Stimulated activated CD4-positive, alpha-beta T cell treated with anti-CD3 and anti-CD28 coated beads, TNF-alpha, amount 100 ng/mL, for 4 hours (primary cell): ENCODE measurements at places on chromosomes 16 and 17.

DNA sequence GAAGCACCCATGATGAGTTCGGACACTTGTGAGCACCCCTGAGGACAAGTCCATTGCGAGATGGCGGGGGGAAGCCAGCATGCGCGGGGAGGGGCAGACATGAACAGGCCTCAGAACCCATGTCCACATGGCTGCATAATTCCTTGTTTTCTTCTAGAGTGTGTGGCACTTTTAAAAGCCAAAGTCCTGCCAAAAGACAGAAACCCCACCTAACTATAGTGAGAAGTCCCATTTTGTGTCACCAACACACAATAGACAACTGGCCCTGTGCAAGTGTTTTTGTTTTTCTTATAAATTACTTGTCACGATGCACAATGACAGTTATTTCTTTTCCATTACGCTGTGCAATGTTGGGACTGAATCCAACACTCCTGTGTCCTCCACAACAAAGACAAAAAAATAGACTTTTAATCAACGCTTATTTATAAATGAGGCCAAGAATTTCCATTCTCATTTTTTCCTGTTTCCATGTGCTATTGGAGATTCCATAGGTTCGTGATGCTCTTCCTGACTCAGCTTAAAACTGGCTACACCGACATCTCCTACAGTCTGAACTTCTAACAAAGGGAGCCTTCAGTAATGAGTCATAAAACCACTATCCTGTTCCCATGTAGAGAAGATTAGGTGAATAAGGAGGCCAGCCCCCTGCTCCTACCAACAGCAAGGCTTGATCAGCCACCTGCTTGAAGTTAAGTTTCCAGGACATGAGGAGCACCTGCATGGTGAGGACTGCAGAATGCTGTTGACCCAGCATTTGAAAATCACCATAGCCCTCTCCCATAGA lies 98.9 kb downstream of the ZNF423 start:
- no peak for DNase-seq

GRCh38 chr17:12977008-12977751 lies 40.6 kb downstream of the ELAC2 start:
- DNase-seq: no peak

GRCh38 chr17:8413328-8413727 lies 15.7 kb upstream of the RNF222 start:
- DNase-seq: no peak

GRCh38 chr17:21066394-21066793 lies 23.6 kb upstream of the USP22 start:
- DNase-seq: no peak

GRCh38 chr16:83473926-83474650 lies 333.7 kb upstream of the HSBP1 start:
- no peak for DNase-seq

DNA sequence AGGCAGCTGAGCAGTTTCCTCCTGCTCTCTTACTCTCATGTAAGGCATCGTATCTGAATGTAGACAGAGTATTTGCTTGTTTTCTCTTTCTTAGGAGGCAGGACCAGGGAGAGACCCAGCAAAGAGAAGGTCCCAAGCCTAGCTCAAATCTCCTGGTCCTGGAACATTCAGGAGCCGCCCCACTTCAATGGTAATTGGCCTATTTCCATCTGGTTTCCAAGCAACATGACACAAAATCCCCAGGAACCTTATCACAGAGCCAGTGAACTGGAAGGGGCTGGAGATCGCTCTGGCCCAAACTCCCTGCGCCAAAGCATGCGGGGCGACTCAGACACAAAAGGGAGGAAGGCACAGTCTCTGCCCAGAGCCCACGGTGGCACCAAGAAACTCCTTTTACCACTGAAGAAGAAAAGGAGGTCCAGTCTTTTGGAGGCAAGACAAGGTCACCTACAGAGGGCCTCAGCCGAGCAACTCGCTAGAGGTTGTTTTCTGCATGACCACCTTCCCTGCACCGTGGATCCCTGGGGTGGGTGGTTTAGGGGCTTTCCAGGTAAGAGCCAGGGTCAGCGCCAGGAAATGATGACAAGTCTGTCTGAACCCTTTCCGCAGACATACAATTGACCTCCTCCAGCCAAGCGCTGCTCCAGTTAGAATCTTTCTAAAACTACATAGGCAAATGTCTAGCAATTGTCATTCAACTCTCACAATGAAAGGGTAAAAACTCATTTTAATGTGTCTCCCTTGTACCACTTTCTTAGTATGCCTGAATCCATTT lies 394.7 kb downstream of the SOX9 start:
- no peak for DNase-seq

- DNase-seq: no peak
Observed at GRCh38 chr17:77096570-77097214, 44.1 kb upstream of the SEC14L1 start.

DNA sequence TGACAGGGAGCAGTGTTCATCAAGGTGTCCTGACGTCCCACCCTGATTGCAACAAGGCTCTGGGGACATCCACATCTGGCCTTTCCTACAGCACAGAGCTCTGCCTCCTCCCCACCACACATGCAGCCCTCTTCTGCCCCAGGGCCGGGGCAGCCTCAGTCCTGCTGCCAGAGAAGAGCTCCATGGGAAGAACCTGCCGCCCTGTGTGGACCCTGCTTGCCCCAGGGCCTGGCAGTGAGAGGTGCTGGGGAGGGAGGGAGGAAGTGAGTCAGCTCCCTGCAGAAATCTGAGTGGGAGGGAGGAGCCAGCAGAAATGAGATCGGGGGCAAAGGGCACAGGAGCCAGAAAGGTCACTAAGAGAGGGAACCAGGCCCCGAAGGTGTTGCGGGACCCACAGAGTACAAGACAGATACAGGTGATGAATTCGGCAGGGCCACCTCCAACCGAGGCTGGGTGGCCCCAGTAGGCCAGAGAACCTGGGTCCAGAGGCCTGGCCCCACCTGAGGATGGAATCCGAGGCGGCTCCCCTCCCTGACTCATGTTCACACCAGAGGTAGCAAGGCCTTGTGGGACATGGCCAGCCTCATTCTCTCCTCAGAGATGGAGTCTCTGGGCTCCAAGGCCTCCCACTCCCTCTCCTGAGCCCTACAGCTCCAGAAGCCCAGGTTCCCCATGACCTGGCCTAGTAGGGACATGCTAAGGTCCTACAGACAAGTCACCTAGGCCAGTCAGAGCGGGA lies 24.8 kb downstream of the MYO18A start:
- no peak for DNase-seq

- DNase-seq: no peak
Observed at GRCh38 chr16:12113523-12114345, 137.2 kb downstream of the SNX29 start.

- DNase-seq: no peak
Observed at GRCh38 chr17:40607641-40608040, 40.0 kb downstream of the SMARCE1 start.
